Coronary artery (tissue), 2 donors: ENCODE measurements at places on chromosomes 6 and 20.
A peak's percentile ranks its signal among the peaks of the same experiment; 100 is the strongest.

GRCh38 chr6:84815896-84816735 is 51.7 kb upstream of the TBX18 start:
- no peak for DNase-seq

- DNase-seq: no peak
Observed at GRCh38 chr6:94350833-94351232, 931.5 kb upstream of the EPHA7 start.

GRCh38 chr6:170289951-170290295 is 955 bp downstream of the DLL1 start:
- DNase-seq: peak; percentile 71

GRCh38 chr6:7035837-7036249 is 71.9 kb upstream of the RREB1 start:
- DNase-seq: no peak

GRCh38 chr20:39886650-39887190 is 802.3 kb downstream of the MAFB start:
- DNase-seq: no peak

DNA sequence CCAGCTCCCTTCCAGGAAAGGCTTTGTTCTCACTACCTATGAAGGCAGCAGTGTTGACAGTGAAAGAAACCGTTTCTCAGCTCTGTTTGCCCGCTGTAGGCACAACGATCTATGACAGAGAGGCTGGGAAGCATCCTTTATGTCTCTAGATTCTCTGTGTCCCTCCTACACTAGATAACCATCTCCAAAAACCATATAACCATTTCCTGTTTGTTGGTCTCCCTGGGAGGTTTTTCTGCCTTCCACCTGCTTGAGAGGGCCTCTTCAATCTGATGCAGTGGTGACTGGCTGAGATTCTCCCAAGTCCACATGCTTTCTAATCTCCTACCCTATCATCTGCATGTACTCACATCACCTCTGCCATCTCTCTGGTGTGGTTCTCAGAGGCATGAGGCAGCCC is 32.0 kb upstream of the TMEM217 start:
- DNase-seq: no peak

DNA sequence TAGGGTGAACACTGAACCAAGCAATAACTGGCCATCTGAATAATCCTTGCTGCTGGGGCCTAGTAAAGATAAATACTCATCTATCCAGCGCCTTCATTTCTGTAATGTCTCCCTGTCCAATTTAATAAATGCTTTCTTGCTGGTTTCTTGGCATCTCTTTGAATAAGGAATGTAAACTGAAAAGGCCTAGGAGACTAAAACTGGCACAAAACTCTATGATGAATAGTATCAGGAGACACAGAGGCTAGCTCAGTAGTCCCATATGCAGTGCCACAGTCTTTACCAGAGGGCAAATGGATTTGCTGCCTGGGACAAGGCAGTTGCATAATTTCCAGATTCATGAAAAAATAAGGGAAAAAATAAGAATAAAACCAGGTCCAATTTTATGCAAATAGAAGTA is 324.4 kb downstream of the CENPW start:
- DNase-seq: no peak
